ENCODE measurements at places on chromosomes 3 and 15.

- DNase-seq: no peak
These were observed 28.2 kb upstream of the RSL24D1 start for GRCh38 chr15:55224892-55225291.

- DNase-seq: no peak
These were observed 138.0 kb upstream of the BHLHE40 start for GRCh38 chr3:4841225-4841624.

- no peak for DNase-seq
These were observed 147.3 kb upstream of the SEMA6D start for GRCh38 chr15:47570044-47570443.

DNA sequence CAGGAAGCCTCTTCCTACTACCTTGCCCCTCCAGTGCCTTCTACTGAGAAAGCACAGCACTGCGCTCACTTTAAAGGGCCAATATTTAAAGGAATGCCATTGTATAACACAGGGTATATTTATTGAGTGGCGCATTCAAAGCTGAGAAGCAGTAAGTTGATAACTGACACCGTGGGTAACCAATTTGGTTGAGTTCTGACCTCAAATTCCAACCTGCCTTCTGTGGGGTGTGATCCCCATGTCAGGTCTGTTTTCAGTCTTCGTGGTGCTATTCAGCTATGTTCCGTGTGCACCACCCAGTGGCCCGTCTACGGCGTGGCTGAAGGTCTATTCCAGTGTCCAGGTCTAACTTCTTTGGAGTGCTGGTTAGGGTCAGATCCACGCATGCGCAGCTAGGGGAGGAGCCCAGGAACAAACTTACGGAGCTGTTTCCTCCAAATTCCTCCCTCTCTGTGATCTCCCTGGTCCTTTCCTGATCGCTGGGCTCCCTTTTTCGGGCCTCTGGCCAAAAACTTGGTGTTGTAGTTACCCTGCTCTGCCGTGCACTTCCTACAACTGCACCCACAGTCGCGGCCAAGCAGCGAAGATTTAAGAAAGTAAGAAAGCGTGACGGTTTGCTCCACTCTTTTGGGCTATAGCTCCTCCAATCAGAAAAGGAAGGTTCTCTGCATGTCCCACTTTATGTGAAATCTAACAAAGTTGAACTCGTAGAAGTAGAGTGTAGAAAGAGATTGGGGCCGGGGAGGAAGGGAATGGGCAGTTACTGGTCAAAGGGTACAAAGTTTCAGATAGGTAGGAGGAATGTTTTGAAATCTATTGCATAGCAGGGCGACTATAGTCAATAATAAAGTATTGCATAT lies 7.7 kb downstream of the LRRC2 start:
- no peak for DNase-seq

DNA sequence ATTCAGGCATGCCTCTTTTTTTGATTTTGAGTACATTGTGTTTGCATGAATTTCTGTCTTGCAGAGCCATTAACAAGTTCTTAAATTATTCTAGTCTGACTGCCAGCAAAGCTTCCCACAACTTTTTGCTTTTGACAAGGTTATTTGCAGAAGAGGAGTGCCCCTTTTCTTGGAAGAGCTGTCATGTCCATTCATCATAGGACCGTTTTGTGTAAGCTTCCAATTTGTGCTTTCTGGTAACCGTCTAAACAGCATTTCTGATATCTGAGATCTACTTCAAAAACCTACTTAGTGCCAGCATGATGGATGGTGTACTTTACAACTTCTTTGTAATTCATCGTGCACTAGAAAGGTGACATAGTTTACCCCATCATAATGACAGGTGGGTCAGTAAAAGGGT lies 379.7 kb downstream of the NAALADL2 start:
- DNase-seq: no peak

DNA sequence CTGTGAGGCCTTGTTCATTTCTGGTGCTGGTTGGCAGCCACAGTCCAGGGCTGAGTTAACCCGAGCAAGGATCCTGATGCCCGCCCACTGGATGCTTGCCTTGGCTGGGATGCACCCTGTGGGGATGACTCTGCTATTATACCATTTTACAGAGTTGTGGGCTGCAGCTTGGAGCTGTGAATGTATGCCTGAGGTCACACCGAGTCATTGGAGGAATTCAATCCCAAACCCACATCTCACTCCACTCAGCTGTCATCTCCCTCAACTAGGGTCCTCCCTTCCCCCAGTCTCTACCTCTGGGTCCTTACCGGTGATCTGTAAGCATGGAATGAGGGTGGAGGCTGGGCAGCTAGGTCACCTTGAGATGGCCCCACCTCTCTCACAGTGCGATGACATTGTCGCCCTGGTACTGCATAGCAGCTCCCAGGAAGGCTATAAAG lies 22.1 kb downstream of the MAPKAPK3 start:
- no peak for DNase-seq

DNA sequence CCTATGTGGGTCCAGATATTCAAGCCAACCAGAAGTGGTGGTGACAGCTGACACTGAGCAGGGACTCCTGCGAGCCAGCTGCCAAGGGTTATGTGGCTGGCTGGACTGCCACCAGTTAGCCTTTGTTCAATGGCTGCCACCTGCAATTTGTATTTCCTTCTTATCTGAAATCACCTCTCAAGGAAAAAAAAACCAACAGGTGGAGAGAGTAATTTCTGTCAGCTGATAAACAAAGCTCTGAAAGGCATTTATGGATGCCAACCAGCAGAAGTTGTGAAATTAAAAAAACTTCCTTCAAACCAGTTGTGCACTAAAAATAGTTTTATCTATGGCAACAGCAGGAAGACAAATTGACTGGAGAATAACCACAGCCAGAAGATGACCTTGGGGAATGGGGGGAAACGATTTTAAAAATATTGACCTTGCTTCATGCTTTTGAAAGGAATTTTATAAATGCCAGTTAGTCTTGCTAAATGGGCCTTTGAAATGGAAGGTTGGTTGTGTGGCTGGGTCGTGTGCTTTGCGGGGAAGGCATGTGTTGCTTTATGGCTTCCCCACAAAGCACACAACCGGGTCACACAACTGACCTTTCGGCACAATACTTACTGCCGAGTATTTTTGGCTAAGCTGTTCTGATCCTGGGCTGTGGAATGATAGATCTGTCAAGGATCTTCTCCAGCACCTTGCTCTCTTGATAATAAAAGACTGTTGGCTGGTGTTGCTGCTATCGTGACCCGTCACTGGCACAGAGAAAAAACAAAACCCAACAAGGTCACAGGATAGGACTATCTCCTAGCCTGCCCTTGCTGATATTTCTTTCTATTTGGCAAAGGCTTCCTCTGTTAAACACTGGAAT lies 3.5 kb downstream of the MYZAP start:
- no peak for DNase-seq

DNA sequence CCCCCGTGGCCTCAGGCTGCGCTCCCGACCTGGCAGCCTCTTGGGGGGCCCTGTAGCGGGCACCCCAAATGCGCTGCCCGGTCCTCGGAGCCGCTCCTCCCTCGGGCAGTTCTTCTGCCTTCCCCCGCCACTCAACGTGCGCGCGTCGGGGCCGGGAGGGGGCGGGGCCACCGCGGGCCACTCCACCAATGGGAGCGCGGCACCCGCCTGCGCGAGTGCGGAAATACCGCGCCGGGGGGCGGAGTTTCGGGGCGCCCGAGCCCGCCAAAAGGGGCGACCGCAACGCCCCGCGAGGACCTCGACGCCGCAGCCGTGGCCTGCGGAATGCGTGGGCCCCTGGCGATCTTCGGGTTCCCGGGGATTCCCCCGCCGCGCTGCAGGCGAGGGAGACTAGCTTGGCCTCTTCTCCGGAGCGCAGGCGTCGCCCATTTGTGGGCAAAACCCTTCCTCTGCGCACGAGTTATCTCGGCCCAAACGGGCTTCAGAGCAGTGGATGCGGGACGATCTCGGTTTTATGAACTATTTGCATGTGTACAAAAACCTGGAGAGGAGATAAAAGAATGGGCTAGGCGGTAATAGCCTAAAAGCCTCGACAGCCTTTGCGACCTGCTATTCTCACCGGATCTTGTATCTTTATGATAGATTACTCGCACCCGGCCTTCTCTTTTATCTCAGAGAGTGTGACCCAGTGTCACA lies at the start of gene TASOR:
TSS of gene TASOR (minus strand) at position 144 of the 696 bp plus-strand sequence. CDS start 259 bp downstream, outside the sequence.
- DNase-seq: peak; percentile 68

- no peak for DNase-seq
These were observed 122.1 kb upstream of the IQSEC1 start for GRCh38 chr3:13195374-13195773.

GRCh38 chr15:69748576-69749185 lies 296.1 kb downstream of the RPLP1 start:
- DNase-seq: peak; percentile 43

GRCh38 chr3:185912929-185913901 lies 24.6 kb downstream of the TRA2B start:
- no peak for DNase-seq

DNA sequence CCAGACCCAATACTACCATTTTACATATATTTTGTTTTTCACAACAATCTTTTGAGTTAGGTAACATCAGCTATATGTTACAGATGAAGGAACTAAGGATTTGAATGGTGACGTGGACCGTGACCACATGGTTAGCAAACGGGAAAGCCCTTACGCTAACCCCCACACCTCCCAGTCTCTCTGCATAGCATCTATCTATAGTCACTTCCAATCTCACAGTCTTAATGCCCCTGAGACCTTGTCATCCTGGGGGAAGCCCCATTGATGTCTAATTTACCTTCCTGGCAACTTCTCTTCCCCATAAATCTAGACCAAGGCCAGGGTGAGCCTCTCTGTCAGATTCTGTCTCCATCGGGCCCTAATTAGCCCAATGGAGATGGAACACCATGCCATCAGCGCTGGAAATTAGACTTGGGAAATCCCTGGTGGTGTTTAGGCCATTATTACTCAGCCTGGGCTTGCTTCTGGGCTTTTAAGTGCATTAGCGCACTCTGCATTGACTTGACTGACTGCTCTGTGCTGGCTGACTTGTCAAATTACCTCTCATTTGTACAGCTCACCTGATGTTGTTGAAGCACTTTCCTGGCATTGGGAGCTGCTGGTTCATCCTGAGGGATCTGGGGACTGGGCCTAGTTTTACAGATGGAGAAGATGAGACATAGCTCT lies 34.0 kb upstream of the SH3GL3 start:
- no peak for DNase-seq

- DNase-seq: peak; percentile 95
These were observed 11.7 kb downstream of the ABCC5 start for GRCh38 chr3:184005941-184006507.

GRCh38 chr3:162165346-162165745 lies 668.7 kb downstream of the OTOL1 start:
- DNase-seq: no peak

DNA sequence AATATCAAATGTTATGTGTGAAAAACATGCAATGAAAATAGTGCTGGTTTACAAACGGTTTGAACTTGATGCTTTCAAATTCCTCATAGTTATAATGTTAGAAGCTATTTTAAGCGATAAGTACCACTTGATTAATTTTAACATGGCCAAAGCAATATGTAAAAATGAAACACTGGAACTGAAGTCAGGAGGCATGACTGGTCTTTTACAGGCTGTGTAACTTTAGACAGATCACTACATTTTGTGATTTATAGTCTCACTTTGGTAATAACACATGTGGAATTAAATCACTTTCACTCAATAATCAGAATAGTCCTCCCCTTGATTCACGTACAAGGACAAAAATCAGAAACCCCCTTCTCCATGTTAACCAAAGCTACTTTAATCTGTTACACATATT lies 482.7 kb upstream of the NECTIN3 start:
- no peak for DNase-seq

DNA sequence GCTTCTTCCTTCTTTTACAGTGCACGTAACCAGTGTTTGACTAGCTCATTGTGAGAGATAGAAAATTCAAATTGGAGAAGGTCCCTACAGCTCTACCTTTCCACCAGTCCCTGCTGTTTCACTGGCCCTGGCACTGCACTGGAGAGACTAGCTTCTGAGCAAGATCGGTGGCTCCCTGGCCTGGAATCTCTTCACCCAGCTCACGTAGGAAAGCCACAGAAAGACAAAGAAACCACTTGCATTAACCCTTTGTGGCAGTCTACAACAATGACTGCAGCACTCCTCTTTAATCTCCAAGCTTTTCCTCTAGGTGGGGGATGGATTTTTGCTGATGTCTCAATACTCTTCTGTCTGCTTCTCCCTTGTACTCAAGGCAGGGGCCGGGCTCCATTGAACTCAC lies 155.9 kb downstream of the PEX5L start:
- DNase-seq: no peak

DNA sequence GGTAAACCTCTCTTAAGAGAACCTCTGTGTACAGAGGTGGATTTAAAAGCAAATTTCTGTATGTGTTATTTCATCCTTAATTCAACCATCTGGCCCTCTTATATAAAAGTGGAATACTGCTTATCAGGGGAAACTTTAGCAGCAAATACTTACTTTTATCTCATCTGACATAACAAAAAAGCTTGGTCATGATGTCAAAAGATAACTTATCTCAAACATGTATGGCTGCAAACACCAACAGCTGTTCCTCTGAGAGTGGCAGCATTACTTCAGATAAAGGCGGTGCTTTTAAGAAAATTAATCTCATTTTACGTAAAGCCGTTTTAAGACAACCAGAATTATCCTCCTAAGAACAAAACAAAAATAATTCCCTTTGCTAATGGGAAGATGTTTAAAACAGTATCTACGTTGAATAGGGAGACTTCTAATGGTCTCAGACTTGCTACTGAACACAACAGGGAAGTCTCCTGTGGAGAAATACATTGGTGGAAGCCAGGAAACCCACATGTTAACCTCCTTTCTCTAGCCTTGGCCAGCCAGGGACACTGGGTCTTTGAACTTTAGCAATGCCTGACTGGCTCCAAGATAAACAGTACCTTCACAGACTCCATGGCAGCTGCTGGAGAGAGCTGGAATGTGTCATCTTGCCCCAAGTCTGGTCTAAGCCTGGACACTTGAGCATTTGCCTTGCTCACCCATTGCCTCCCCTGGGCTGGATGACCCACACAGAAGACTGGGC lies 18.1 kb downstream of the ARRDC4 start:
- DNase-seq: no peak

DNA sequence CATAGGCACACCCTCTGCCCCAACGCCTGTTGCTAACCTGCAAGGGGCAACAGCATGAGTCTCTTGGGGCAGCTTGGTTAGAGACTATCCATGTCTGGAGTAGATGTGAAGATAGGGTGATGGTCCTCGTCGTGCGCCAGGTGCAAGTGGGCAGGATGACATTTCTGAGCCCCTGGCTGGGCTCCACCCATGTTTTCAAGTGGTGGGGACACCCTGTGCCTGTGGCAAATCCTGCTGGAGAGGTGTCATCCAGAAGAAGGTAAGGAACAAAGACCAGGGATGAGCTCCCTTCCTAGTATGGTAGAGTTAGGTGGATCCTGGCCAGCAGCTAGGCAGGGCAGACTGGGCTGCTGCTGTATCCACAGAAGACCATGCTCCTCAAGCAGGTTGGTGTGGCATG lies 152.6 kb downstream of the ABHD5 start:
- DNase-seq: no peak

DNA sequence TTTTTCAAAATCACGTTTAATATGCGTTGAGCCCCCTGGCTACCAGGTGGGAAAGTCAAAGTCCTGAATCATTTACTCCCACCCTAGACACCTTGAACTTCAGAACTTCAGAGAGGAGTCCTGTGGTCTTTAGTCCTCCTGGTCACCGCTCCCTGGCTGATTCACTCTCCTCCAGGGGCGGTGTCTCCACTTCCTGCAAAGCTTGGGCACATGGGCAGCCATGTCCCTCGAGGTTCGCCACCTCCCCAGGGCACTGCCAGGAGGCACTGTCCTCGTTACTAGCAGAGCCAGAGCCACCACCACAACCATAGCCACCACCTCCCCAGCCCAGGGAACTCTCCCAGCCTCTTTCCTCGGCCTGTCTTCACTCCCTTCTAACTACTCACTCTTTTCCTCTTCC lies 31.0 kb downstream of the LOXL1 start:
- DNase-seq: no peak
